ENCODE measurements at places on chromosomes 6 and 20.
A peak's percentile ranks its signal among the peaks of the same experiment; 100 is the strongest.

DNA sequence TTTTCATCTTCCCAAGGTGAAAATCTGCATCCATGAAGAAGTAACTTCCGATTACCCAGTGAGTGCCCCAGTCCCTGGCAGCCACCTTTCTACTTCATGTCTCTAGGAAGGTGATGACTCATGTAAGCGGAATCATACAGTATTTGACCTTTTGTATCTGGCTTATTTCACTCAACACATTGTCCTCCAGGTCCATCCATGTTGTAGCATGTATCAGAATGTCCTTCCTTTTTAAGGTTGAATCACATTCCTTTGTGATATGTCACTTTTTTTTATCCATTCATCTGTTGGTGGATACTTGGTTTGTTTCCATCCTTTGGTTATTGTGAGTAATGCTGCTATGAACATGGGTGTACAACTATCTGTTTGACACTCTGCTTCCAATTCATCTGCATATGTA lies 176.3 kb upstream of the CDYL start:
- DNase-seq: no peak

GRCh38 chr6:80433010-80433672 lies 326.7 kb downstream of the BCKDHB start:
- no peak for DNase-seq

- no peak for DNase-seq
Measured at GRCh38 chr6:38725414-38726183, 10.5 kb downstream of the DNAH8 start.

DNA sequence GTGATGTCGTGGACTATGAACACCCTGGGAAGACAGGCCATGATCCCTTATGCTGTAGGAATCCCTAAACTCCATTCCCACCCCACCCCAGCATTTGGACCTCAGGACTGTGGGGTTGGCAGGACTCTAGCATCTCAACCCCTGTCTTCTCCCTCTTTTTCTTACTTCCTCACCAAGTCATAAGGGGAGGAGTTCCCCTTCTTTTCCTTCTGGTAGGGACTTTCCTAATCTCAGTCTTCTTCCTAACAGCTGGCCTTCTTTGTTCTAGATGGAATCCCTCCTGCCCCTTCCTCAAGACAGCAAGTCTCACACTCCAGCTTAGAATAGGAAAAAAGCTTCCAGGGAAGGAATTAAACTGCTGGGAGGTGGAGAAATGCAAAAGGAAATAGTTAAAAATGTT lies 2.3 kb upstream of the SIRPB2 start:
- no peak for DNase-seq

DNA sequence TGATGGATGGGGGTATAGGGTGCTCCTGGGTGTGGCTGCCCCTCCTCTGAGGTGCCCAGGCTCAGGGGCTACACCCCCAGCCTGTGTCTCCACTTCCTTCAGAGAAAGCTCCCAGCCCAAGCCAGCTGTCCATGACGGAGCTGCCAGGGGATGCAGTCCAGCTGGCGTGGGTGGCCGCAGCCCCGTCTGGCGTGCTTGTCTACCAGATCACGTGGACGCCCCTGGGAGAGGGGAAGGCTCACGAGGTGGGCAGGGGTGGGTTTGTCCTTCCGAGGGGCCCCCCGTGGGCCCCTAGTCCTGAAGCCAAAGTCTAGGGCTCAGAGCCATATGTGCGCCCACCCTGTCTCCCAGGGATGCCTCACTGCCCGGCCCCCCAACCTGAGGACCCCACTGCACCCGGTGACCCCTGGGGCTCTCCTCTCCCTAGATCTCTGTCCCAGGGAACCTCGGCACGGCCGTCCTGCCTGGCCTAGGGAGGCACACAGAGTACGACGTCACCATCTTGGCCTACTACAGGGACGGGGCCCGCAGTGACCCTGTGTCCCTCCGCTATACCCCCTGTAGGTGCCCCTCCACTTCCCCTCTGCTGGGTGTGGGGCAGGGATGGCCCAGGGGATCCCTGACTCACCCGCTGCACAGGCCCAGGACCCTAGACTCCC lies 19.8 kb downstream of the COL20A1 start:
- DNase-seq: no peak

DNA sequence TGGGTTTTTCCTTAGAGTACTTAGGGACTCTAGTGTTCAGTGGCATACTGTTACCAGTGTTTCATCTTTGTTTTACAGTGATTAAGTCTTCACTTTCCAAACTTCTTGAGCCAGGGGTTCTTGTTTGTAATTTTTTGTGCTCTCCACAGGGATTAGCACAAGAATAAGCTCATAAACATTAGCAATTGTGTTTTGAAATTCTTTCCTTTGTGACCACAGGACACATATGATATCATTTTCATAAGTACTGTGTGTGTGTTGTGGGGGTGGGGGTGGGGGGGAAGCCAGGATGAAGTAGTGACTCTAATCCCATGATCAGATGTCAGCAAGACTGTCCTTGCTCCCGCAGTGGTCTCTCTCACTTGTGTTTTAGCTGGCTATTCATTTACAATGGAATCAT lies 101.5 kb upstream of the SCP2D1 start:
- DNase-seq: no peak

DNA sequence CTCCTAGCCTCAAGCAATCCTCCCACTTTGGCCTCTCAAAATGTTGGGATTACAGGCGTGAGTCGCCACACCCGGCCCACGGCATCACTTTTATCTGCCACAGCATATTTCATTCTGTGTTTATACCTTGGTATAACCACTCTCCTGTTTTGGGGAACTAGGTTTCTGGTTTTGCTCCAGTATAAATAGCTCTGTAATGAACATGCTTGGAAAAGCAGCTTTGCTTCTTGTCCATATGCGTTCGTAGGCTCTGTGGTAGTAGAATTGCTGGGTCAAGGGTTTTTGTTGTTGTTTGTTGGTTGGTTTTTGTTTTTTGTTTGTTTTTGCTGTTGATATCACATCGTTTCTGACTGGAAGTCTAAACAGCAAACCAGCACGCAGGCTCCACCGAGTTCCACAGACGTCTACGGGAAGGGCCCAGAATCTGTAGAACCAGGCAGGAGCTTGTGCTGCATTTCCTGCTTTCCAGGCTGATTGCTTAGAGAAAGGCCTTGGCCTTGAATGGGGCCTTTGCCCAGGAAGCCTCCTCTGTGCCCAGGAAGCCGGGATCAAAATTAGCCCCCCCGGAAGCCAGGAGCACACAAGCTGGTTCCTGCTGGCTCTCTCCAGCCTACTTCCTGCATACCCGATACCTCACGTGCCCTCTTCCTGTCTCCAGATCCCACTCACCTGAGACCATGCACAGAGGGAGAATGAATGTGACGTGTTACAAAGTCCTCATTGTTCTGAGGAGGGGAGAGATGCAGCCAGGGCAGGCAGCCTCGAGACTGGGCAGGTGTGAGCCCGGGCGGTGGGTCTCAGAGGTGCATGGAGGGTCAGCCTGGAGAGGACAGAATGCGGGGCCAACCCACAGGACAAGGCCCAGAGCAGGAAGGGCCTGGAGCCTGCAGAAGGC lies 34.7 kb downstream of the AAR2 start:
- no peak for DNase-seq

GRCh38 chr6:138520463-138520862 lies 21.2 kb upstream of the NHSL1 start:
- no peak for DNase-seq

GRCh38 chr6:50978380-50979170 lies 159.9 kb downstream of the TFAP2B start:
- DNase-seq: no peak

- DNase-seq: no peak
Measured at GRCh38 chr6:6713657-6714056, 125.1 kb downstream of the LY86 start.

DNA sequence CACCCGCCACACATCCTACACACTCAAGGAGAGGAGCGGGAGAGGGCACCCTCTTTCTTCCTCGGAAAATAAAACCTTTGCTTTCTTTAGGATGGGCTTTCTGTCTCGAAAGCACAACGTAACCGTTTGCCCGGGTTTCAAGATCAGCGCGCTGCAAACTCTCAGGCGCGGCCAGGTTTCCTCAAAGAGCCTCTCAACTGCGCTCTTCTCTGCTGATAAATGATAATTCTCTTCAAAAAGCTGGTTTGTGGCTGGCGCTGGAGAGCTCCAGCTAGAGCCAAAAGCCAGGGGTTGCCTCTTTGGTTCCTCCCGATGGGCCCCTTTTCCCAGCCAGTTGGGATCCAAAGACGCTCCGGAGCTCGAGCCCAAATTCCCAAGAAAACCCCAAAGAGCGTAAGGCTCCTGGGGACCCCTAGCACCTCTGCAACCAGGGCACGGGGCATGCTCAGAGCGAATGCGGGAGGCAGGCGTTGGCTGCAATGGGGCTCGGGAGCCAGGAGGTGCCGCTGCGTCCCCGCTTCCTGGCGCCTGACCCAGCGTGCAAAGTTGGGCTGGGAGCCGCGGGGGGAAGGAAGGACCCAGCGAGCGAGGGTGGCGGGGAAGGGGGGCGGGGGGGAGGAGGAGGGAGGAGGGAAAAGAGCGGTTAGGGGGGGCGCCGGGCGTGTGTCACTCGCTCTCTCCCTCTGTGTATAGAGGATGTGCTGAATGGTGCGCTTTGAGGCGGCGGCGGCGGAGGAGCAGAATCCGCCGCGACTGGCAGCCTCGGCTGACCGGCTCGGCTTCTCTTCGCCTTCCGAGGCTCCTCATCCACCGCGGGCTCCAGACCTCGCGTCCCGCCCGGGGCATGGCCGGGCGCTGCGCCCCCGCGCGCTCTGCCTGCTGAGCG lies at the start of gene PLCB1:
PLCB1 (plus strand) TSS at position 669 of the 886 bp plus-strand sequence. CDS start 386 bp downstream, outside the sequence.
- peak; percentile 68 for DNase-seq

DNA sequence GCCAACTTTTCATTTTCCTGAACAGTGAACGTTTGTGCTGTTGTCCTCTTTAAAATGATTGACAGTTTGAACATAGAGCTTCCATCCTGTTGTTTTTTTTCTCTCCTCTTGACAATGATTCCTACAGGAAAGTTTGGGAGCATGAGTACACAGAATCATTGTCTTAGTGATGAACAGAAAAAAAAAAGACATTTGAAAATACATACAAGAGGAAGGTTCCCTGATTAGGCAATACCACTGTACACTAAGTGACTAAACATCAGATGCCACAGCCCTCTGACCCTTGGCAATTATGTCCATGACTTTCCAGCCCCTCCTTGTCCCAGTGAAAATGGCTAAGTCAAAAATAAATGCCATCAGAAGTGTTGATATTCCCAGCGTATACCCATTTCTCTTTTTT lies 71.5 kb downstream of the RTN4IP1 start:
- no peak for DNase-seq

GRCh38 chr6:87074101-87074621 lies 20.7 kb downstream of the CGA start:
- DNase-seq: no peak

- DNase-seq: no peak
Measured at GRCh38 chr20:46063652-46064054, 26.1 kb downstream of the NCOA5 start.

DNA sequence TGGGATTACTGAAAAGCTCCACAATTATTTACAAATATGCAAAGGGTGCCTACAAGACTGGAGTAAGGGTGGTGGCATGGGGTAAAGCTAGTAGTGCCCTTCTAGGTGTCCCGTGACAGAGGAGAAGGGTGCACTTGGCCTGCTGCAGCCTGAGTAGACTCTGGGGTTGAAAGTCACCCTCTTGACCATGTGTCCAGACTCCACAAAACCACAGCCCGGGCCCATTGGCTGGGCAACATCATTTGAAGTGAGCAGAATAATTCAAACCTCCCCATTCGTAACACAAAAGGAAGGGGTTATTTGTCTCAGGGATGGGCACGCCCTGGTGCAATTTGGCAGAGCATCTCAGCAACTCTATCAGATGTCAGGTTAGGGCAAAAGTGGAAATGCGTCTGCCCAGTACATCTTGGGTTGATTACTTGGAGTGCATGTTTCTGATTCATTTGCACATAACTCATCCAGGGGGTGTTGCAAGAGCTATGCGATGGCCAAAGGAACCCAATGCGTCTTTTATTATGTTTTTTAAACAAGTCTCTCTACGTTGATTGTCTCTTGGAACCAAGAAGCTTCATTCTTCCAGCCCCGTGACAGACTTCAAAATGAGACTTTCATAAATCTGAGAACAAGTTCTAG lies 56.7 kb downstream of the ISM1 start:
- DNase-seq: no peak

DNA sequence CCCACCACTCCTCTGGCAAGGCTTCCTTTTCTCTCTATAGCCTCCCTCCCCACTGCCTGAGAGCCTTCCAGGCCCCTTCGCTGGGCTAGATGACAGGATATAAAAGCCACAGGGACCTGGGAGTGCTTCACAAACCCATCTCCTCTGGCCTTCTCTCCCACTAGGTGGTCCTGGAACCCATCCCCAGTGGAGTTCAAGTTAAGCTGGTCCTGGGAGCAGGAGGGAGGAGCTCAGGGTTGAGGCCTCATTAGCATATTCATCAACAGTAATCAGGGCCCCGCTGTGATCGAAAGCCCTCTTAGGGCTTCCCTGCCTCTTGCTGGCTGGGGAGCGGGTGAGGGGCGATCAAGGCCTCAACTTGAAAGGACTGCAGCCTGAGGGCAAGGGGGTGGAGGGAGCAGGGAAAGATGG lies 9.1 kb downstream of the EBF4 start:
- DNase-seq: no peak

DNA sequence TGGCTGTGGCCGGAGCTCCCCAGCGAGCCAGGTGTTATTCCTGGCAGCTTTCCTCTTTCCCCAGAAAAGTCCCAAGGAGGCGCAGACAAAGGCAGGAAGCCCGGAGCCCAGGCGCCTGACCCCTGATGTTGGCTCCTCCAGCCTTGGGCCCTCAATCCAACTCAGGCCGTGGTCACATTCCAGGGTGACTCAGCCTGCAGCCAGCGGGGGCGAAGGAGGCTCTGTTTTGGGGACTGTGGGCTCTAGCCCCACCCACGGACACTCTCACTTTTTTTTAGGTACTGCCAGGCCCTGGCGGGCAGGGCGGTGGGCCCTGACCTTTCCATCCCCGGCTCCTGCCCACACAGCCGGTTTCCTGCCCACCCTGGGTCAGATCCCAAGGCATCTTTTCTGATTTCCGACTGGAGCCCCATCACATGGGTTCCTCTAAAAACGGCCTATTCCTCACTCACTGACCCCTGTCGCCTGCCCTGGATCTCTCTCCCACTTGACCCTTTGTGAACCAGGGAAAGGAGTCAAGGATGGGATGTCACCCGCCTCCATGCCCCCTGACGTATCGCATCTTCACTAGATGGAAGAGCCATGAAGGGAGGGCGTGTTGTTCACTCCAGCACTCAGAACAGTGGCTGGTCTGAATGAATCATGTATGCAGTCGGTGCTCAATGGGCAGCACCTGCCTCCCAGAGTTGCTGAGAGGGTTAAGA lies 5.5 kb downstream of the PTGIS start:
- no peak for DNase-seq

DNA sequence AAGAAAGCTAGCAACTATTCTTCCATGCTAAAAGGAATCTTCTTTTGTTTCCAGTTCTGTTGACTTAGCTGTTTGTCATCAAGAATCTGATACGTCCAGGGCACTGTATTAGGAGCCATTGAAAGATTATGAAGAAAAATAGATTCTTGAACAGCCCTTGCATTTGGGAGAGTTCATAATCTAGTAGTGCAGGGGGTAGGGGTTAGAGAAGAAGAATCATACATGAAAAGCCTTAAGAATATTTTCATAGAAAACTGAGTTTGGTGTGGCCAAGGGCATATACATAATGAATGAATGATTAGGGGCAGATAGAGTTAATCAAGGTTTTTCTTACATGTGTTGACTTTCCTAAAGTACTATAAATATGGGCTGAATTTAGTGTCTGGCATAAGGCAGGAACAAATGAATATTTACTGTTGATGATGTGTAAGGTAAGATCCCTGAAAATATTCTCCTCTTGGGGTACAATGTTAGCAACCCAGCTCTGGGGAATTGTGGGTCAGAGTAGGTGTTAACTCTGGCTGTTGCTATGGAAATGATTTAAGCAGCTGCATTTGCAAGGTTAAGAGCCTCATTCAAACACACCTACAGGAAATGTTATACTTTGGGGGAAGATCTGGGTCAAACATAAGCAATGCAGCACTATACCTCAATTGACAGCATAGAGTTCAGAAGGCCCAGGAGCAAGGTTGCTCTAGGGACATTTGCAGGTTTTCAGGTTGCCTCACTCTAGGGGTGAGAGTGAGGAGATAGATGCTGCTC lies 667.3 kb upstream of the CITED2 start:
- DNase-seq: no peak

Measured in stimulated activated CD4-positive, alpha-beta T cell treated with anti-CD3 and anti-CD28 coated beads, Interleukin-4, amount 100 ng/mL, for 1 hour (primary cell).